Foreskin keratinocyte (primary cell): ENCODE measurements at places on chromosomes 5 and 9. TPM values are rescaled to one million over a fixed set of nuclear protein-coding genes. Genes with fewer than 3 reads are reported as not detected.

DNA sequence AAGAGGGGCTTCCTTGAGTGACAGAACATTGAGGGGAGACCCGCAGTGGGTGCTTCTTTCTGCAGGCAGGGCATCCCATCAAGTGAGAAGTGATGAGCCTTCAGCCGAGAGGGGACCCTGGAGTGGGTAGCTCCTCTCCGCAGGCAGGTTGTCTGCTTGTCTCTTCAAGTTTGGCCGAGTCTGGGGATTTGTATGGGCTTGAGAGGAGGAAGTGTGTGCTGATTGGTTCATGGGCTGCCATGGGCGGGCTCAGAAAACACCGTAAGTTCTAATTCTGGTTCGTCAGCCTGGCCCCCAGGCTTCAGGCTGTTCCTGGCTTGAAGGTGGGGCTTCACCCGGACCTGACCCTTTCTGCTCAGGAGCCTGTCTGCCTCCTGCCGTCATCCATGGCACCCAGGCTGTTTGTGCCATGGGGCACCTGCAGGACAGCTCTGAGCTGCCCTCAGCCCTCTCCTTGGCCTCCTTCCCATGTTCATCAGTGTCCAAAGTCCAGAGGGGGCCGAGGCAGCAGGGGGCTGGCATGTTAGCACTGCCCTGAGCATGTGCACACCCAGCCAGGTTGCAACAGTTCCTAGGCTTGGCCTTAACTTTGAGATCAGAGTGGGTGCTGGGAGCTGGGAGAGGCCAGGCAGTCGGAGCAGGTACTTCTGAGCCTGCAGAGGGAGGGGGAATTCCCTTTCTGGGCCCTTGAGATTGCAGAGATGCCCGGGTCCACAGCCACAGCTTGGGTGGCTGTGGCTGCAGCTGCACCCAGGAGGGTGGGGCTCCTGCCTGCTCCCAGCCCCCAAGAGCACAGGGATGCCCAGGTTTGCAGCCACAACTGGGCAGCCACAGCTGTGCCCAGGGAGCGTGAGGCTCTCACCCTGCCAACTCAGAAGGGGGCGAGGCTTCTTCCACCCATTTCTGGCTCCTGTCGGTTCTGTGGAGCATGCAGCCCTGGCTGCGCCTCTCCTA is 13.5 kb upstream of the DHFR start:
- DNase-seq: peak; percentile 57

GRCh38 chr5:142922223-142922952 is 152.2 kb downstream of the ARHGAP26 start:
- no peak for DNase-seq

GRCh38 chr5:90055831-90056328 is 353.7 kb downstream of the CETN3 start:
- peak; percentile 80 for DNase-seq

DNA sequence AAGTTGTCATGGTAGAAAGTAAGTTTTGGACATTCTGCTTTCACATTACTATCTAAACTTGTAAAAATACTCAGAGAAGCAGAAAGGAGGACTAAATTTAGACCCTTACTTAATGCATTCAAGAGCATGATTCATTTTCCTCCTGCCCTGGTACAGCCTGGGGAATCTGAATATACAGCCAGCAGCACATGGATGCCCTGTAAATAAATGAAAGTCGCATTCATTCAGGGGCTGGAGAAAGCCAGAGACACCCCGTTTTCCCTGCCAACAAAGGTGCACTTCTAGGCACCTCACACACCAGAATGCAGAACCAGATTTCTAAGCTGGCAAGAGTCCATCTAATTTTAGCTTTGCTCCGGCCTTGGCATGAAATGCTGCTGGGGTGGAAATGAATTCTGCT is 172.7 kb upstream of the KLF9 start:
- peak; percentile 45 for DNase-seq

GRXCR2 gene
- polyA plus RNA-seq: not detected in 2 replicates

TMEM215 gene
- polyA plus RNA-seq: not detected in 2 replicates

TAF11L5 gene
- not detected in 2 replicates for polyA plus RNA-seq

PCA3 gene
- polyA plus RNA-seq: not detected in 2 replicates

DOCK8 gene
- 0.26 and 0.40 TPM in 2 replicates for polyA plus RNA-seq

MELK gene
- polyA plus RNA-seq: 36.9 and 49.8 TPM in 2 replicates
